Bronchial smooth muscle cell (primary cell): ENCODE measurements at places on chromosomes 2 and 18. TPM values are rescaled to one million over a fixed set of nuclear protein-coding genes. Genes with fewer than 3 reads are reported as not detected.

Gene MEX3C
- 23.8 and 24.9 TPM in 2 replicates for total RNA-seq

Gene B3GNT7
- total RNA-seq = under 0.01 and 0.09 TPM in 2 replicates

Gene KCNG3
- under 0.01 TPM in 1 of 2 replicates, not detected in the other for total RNA-seq

Gene ERBB4
- total RNA-seq = 0.32 TPM in 1 of 2 replicates, not detected in the other

Gene CCDC148
- total RNA-seq = 0.60 and 0.63 TPM in 2 replicates

Gene STARD6
- 0.17 and 0.32 TPM in 2 replicates for total RNA-seq

Gene NIFK
- 18.6 and 24.1 TPM in 2 replicates for total RNA-seq

Gene ANKRD30B
- under 0.01 TPM in 1 of 2 replicates, not detected in the other for total RNA-seq

Gene ATAD2B
- 7.1 and 9.1 TPM in 2 replicates for total RNA-seq

Gene CCDC74B
- total RNA-seq = 4.1 and 10.6 TPM in 2 replicates

Gene LIMS2
- 0.77 and 1.6 TPM in 2 replicates for total RNA-seq

Gene DPP4
- 41.4 and 48.4 TPM in 2 replicates for total RNA-seq

Gene ATIC
- 17.2 and 31.8 TPM in 2 replicates for total RNA-seq

Gene CFAP65
- under 0.01 TPM in 1 of 2 replicates, not detected in the other for total RNA-seq

Gene EML6
- total RNA-seq = 0.17 and 0.63 TPM in 2 replicates

Gene CRYBA2
- total RNA-seq = not detected in 2 replicates

Gene FSHR
- under 0.01 TPM in 1 of 2 replicates, not detected in the other for total RNA-seq

Gene C18orf54
- total RNA-seq = 1.6 and 1.9 TPM in 2 replicates
